ENCODE measurements at places on chromosomes 4 and X.
A peak's percentile ranks its signal among the peaks of the same experiment; 100 is the strongest.

DNA sequence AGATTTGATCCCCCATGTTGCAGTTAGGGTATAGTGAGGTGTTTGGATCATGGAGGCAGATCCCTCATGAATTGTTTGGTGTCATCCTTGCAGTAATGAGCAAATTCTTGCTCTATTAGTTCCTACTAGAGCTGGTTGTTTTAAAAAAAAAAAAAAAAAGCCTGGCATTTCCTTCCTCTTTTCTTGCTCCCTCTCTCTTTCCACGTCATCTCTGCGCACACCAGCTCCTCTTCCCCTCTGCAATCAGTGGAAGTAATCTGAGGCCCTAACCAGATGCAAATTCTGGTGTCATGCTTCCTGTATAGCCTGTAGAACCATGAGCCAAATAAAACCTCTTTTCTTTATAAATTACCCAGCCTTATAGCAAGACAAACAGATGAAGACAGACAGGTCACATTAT, 24.5 kb downstream of the WDR17 start:
- no peak for DNase-seq

GRCh38 chr4:140296335-140297220, 76.9 kb upstream of the SCOC start:
- peak; percentile 69 for DNase-seq

- no peak for DNase-seq
Measured at GRCh38 chr4:80484712-80485111, 149.2 kb downstream of the CFAP299 start.

- DNase-seq = no peak
Measured at GRCh38 chr4:38958453-38959190, 73.6 kb downstream of the TMEM156 start.
